ENCODE measurements at places on chromosomes 13 and 19.

DNA sequence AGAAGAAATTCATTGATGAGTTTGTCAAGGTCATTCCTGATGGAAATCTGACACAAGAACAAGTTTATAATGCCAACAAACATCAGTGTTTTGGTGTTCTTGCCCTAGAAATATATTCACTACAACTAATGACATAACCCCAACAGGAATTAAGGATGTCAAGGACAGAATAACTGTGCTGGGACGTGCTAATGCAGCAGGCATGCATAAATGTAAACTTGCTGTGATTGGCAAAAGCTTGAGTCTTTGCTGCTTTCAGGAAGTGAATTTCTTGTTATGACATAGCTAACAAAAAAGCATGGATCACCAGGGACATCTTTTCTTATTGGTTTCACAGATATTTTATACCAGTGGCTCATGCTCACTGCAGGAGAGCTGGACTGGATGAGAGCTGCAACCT, 144.6 kb downstream of the KCTD12 start:
- DNase-seq, result no peak

DNA sequence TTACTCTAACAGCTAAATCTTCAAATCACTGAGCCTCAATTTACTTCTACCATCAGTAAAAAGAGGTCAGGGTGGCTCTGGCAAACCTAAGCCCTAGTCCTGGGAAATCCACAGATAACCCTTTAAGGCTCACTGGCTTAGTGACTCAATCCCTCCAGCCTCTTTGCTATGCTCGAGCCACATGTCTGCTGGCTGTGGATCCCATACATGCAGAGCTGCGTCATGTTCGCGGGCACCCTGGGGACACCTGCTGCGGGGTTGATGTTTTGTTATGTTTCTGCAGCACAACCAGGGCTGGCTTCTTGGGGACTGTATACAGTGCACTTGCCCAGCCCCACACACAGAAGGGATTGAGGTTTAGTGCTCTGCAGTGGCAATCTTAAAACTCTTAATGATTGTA, 41.6 kb upstream of the C13orf42 start:
- DNase-seq, result no peak

DNA sequence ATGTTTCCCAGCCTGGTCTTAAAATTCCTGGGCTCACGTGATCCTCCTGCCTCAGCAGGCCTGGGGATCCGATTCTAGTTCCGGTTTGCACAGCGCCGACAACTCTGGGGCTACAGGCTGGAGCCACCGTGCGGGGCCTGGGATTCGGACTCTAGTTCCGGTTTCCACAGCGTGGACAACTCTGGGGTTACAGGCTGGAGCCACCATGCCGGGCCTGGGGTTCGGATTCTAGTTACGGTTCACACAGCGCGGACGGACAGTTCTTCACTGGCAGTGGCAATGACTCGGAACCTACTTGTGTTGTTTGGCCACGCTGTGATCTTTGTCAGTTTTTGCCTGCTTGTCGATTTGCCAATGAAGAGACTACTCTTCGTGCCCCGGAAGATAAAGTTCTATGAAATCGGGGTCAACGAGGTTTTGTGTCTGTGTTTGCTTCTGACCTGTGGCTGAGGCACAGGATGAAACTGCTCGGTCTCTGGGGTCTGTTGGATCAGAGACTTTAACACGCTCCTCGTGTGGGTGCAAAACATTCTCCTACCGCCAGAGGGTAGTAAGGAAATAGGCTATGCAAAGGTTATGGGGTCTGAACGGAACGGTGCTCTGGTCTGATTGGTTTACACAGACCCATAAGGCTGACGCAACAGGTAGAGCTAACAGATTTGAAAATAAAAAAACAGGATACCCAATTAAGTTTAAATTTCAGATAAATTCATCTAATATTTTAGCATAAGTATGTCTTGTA, 12.1 kb upstream of the ZSCAN1 start:
- peak; percentile 4 for DNase-seq

- DNase-seq, result no peak
Observed at GRCh38 chr19:47013041-47013517, 6.6 kb upstream of the NPAS1 start.

DNA sequence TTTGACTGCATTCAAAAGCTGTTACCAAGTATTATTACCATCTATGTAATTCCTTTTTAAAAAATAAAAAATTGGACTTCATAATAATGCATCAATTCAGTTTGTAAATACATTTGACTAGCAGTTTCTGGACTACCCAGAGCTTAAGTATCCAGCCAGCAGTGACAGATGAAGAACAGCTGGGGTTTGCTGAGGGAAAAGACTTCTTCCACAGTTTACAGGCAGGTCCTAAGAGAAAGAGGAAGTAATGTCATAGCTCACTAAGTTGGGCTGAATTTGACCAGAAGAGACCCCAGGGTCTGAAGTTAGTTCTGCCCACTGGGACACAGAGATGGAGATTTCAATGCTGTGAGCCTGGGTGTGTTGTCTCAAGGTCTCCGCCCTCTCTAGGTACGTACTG, 96.4 kb downstream of the MBNL2 start:
- DNase-seq, result no peak

- no peak for DNase-seq
Observed at GRCh38 chr13:23609414-23609760, 39.2 kb downstream of the TNFRSF19 start.

- no peak for DNase-seq
Observed at GRCh38 chr19:58476498-58477015, 405 bp downstream of the ZNF446 start.

DNA sequence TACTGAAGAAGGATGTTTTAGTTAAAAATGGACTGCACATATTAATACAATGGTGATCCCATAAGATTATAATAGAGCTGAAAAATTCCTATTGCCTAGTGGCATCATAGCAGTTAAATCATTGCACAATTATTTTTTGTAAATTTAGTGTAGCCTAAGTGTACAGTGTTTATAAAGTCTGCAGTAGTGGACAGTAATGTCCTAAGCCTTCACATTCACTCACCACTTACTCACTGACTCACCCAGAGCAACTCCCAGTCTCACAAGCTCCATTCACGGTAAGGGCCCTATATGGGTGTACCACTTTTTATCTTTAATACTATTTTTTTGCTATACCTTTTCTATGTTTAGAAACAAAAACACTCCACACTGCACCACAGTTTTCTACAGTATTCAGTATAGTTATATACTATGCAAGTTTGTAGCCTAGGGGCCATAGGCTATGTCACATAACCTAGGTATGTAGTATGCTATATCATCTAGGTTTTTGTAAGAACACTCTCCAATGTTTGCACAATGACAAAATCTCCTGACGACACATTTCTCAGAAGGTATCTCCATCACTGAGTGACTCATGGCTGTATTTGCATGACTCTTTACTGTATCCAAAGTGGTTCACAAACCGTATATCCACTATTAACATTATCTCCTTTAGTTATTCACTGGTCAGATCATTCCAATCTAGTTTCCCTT, 536.0 kb downstream of the KLF12 start:
- no peak for DNase-seq

- peak; percentile 25 for DNase-seq
Observed at GRCh38 chr19:12478234-12478941, 6.2 kb downstream of the ZNF709 start.

DNA sequence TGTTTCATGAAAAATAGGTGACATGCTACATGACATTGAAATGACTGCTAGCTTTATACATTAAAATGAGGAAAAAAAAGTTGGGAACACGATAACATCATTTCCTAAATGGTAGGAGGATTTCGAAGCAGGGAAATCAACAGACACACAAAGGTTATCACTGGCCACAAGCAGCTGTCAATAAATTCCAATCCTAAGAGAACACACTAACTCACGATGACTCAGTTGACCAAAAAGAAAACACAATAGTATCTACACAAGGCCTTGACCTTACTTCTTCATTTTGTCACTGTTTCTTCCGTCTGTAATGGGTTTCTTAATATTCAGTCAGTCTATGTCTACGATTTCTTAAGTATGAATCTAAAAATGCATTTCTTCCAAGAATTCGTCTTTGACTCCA, 36.5 kb downstream of the STARD13 start:
- DNase-seq, result no peak

DNA sequence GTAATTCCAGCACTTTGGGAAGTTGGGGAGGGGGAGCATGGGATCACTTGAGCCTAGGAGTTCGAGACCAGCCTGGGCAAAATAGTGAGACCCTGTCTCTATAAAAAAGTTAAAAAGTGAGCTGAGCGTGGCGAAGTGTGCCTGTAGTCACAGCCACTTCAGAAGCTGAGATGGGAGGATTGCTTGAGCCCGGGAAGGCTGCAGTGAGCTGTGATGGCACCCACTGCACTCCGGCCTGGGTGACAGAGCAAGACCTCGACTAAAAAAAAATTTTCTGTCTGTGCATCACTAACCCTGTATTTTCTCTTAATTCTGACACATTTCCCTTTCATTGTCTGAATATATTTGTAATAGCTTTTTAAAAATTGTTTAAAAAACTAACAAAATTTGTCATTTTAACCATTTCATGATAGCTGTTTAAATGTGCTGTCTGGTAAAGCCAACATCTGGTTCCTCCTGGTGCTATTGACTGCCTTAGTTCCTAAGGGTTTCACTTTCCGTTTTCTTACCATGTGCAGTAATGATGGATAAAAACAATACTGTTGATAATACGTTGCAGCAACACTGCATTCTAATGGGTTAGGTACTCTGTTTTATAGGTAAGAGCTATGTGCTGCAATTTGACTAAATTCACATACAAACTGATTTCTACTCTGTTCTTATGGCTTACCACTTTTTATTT, 29.7 kb downstream of the LATS2 start:
- no peak for DNase-seq

DNA sequence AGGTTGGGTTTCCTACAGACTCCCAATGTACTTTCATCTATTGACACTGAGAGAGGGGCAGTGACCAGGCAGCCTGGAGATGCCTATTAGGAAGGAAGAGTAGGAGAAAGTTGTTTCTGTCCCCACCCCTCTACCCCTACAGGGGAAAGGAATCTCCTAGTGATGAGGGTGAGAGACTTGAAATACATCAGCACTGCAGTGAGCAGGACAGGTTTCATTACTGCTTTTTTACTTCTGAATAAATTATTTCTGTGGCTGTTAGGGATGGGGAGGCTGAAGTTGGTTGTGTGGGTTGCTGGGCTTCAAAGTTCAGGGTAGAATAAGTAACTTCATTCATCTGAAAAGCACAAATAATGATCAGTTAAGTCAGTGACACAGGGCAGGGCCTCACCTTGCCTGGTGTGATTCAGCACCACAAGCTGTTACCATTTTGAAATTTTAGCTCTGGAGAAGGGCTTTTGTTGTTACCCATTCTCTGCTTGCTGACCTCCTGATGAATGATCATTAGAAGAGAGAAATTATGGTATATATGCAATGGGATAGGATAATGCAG, 19.3 kb downstream of the CEACAM1 start:
- no peak for DNase-seq

- DNase-seq, result no peak
Observed at GRCh38 chr19:58305932-58306323, 751 bp downstream of the ERVK3-1 start.

DNA sequence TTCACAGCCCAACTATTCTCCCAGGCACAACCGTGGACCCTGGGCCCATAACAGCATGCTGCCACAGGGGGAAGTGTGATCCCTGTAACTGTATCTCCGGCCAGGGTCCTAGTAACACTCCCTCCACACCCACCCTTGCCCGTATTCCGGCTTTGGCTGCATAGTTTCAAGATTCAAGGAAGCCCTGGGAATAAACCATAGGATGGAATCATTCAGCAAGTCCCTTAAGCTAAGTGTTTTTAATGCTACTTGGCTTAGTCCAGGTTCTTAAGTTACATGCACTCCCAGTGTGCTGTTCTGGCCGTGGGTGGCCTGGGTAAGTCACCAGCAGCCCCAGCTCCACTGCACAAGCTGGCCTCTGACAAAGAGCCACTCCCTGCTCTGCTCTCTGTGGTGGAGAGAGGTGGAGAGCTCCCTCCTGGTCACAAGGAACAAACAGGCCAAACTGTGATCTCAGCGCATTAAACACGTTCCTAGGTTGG, 532.4 kb upstream of the SGCG start:
- DNase-seq, result no peak

- no peak for DNase-seq
Observed at GRCh38 chr19:14015524-14016035, 9.5 kb upstream of the RFX1 start.

DNA sequence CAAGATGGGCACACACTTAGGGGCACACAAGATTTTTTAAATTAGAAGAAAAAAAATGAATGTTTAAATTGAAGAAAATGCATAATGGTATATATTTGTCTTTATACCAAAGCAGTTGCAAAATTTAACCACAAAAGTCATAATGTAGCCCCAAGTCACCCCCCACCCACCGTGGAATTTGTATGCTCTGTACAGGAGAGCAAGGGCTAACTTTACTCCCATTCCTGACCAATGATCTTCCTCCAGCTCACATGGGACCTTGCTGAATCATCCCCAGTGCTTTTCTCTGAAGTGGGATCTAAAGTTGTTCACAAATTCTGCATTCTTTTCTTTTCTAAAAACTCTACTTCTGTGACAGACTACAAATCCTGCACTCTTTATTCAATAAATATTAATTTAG, 597.0 kb downstream of the UQCRFS1 start:
- DNase-seq, result no peak

- no peak for DNase-seq
Observed at GRCh38 chr13:96795670-96796069, 198.6 kb downstream of the OXGR1 start.

DNA sequence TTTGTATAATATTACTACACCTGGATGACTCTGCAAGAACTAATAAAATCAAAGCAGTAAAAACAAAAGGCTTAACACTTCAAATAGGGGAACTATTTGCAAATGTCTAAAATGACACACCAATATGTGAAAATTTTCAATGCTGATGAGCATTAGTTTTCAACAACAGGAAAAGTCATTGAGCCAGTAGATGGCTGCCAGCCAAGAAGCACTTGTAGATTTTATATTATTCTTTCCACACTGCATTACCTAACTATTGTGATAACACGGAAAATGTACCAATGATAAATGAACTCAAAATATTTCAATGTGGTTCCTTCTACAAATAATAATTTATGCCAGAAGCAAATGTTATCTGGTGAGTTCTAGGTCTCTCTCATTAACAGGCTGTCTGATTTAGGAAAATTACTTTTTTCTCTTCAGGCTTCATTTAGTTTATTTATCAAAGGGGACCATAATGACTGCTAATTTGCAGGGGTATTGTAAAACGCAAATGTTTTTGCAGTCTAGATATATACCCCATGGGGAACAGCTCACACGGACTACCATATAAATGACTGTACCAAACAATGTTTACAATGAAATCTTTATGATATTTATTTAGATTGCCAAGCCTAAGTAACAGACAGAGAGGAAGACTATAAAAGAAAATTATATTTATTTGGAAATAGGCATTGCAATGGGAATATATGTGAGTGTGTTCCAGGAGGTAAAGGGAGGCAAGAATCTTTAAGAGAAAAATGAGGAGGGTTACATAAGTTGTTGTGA, 407.8 kb downstream of the LIG4 start:
- DNase-seq, result no peak

GRCh38 chr19:42158926-42159325, 26.7 kb upstream of the POU2F2 start:
- no peak for DNase-seq

GRCh38 chr13:52053460-52053859, 29.0 kb downstream of the UTP14C start:
- no peak for DNase-seq

GRCh38 chr19:36668646-36669045, 2.0 kb upstream of the ZNF461 start:
- DNase-seq, result no peak

- no peak for DNase-seq
Observed at GRCh38 chr13:96551546-96551945, 442.7 kb downstream of the OXGR1 start.
